ENCODE measurements at places on chromosomes 7 and 10.

GRCh38 chr10:117670116-117670904 lies 127.8 kb downstream of the EMX2 start:
- DNase-seq: no peak

DNA sequence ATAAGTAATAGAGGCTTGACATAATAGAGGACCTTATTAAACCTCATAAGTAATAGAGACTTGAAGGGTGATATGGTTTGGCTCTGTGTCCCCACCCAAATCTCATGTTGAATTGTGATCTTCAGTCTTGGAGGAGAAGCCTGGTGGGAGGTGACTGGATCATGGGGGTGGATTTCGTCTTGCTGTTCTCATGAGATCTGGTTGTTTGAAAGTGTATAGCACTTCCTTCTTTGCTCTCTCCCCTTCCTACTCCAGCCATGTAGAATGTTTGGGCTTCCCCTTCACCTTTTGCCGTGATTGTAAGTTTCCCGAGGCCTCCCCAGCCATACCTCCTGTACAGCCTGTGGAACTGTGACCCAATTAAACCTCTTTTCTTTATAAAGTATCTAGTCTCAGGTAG lies 8.6 kb downstream of the KIFBP start:
- no peak for DNase-seq

DNA sequence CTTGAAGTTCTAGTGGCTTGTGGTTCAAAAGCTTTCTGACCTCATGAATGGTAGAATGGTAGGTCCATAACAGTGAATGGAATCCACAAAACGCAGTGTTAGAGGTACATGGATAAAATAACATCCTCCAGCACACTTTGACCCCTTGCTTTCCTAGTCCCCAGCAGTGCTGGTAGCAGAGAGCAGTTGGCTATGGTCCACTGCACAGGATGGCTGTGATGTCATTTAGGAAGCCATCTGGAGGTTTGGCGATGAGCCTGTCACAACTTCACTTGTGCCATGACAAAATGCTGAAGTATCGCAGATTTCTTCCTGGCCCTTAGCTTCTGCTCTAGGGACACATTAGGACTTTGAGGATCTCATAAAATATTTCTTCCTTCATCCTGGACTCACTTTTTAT lies 300.0 kb upstream of the FZD8 start:
- no peak for DNase-seq

DNA sequence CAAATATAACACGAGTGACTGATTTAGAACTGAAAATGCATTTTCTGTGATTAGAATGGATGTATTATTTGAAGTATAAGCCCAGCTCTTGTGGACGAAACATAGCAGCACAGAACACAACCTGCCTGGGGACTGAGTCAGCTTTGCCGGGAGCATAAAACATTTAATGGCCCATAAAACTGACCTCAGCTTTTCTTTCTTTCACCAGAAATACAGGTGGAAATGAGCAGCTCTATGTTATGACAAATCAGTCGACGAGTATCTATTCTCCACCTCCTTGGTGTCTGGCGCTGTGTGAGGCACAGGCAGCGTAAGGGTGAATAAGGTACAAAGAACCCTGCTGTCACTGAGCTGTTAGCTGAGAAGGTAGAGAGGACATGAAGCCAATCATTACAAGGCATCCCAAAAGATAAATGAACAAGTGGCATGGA lies 471.6 kb upstream of the AKR1E2 start:
- DNase-seq: no peak

- no peak for DNase-seq
These were observed 131.4 kb downstream of the ADAM12 start for GRCh38 chr10:126256864-126257263.

GRCh38 chr10:97408496-97408992 lies 7.4 kb upstream of the RRP12 start:
- DNase-seq: no peak

DNA sequence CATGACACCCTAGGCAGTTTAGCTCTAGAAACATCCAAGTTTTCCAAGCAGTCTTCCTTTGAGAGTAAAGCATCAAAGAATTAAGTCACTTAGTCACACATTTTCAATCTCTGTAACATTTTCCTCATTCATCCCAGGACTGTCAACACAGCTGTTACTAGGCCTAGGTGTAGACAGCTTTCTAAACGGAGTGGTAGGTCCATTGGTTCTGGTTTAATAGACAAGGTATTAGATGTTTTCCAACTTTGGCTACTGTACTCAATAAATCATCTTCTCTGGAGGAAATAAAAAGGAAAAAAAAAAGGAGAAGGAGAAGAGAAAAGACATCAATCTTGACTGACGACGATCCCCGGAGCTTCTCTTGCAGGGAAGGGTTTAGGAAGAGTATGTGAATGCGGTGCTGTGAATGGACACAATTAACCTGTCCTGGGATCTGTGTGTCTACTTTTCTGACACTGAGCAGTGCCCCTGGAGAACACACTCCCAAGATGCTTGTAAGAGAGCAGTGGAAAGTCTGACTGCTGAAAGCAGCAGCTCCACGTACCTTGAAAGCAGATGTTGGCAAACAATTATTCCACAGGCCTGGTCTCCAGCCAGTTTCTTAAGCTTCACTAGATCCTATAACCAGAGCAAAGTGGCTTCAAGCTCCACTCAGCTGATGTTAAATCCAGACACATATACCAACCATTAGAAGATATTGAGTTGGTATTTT lies 59.1 kb downstream of the CXCL12 start:
- DNase-seq: no peak

Data from HS-5 (cell line).